ENCODE measurements at places on chromosomes 7 and 10.

- no peak for DNase-seq
These were observed 10.3 kb upstream of the PVRIG start for GRCh38 chr7:100209493-100209892.

- DNase-seq = no peak
These were observed 374.5 kb upstream of the FOXK1 start for GRCh38 chr7:4307316-4308204.

GRCh38 chr10:103980288-103980906 lies 13.5 kb downstream of the SLK start:
- no peak for DNase-seq

DNA sequence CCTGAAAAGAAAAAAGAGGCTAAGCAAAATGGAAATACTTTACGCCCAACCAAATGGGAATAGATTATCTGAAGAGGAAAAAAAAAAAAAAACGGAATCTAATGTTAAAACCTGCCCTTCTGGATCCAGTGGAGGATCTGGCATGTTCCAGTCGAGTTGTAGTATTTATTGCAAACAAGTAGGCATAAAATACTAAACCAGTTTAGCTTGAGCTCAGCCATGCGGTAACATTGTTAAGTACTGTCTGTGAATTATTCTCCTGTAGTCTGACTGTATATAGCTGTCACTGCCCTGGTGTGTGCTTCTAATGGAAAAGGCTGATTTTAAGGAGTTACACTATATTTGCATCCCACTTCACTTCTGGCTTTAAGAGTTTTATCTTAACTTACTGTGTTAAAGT lies 40.3 kb downstream of the CELF2 start:
- no peak for DNase-seq

GRCh38 chr10:1372212-1372611 lies 316.0 kb downstream of the WDR37 start:
- DNase-seq = no peak

DNA sequence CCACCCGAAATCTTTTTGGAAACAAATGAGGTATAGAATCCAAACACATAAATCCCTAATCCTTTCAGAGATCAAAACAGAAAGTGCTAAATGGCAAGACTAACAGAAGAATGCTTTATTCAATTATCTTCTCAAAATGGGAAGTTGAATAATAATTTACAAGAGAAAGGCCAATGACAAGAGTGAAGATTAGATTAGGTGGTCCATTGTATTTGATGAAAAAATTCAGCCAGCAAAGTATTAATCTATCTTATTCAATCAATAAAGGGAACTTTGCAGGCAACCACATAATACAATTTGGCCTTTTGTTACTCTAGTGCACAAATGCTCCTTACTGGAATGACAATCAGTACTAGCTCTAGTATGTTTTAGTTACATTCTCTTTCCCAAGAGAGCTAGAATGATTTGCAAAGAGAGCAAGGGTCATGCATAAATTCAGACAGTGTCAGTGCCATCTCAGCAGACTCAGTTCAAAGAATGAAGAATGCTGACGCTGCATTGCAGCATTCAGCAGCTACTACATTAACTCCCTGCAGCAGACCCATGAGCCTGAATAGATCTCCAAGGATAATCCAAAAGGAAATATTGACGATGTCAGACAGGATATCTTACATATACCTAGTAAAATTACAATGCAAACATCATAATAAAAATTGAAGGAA lies 131.8 kb downstream of the ANK3 start:
- DNase-seq = no peak

GRCh38 chr10:101151395-101151794 lies 20.3 kb downstream of the TLX1 start:
- no peak for DNase-seq

GRCh38 chr10:107299606-107300005 lies 135.1 kb upstream of the SORCS1 start:
- DNase-seq = no peak

DNA sequence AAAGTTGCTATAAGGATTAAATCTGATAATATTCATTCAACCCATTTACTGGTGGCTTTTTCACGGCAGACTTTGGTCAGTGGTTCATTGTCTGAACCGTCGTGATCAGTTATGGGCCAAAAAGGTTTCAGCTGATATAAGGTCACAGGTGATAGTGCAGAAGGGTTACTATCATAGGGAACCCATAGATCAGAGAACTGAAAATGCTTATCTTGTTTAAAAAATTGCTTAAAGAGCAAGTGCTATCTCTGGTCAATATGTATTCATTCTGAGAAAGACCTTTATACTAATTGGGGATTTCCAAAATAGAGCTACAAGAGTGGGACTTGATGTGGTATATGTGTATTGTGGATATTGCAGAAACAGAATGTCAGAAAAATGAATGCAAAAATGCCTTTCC lies 147.8 kb upstream of the SEMA3E start:
- no peak for DNase-seq

- no peak for DNase-seq
These were observed 50.2 kb downstream of the LOXL4 start for GRCh38 chr10:98217801-98218200.

All from HFF-Myc (cell line).